ENCODE measurements at places on chromosomes 7 and 10.

- DNase-seq = no peak
These were observed 208.4 kb downstream of the FANK1 start for GRCh38 chr10:126104767-126105166.

DNA sequence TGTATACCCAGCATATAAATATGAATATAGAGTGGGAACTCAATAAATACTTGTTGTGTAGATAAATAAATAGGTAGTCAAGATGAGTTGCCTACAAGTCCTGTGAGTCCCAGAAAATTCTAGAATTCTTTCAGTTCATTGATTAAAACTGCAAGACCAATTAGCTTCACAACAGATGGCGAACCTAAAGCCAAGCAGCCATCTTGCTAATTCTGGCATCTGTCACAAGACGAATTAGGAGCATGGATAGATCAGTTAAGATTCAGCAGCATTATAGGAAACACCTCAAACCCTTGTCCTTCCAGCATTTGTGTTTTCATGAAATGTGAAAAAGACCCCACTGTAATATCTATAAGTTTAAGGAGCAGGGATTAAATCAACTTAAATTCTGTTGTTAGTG lies 552.7 kb downstream of the MAGI2 start:
- DNase-seq = no peak

DNA sequence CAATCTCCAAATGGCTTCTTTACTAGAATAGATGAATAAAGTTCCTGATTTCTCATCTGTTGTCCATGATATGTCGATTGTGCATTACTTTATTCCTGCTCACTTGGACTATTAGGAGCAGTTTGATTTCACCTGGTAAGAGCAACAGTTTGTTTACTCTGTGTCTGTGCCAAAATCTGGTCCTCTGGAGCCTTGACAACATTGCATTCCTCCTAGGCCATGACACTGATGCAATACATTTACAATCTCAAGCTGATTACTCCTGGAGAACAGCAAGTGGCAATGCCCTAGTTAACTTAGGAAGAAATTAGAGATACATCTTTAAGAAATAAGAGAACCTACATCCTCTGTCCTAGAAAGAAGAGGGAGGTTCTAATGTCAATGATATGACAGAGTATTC lies 71.8 kb downstream of the SGCE start:
- DNase-seq = no peak

DNA sequence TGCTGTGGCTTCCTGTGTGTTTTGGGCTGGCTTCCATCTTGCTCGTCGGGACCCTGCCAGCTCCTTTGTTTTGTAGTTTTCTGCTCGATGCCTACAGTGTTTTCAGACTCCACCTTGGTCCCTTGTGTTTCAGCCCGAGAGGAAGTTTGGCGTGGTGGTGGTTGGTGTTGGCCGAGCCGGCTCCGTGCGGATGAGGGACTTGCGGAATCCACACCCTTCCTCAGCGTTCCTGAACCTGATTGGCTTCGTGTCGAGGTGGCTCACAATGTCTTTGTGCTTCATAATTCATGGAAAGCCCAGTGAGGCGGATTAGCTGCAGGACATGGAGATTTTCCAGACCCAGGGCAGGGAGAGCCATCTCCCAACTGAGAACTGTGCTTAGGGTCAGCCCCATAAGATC lies 29.3 kb downstream of the BLVRA start:
- DNase-seq = no peak

DNA sequence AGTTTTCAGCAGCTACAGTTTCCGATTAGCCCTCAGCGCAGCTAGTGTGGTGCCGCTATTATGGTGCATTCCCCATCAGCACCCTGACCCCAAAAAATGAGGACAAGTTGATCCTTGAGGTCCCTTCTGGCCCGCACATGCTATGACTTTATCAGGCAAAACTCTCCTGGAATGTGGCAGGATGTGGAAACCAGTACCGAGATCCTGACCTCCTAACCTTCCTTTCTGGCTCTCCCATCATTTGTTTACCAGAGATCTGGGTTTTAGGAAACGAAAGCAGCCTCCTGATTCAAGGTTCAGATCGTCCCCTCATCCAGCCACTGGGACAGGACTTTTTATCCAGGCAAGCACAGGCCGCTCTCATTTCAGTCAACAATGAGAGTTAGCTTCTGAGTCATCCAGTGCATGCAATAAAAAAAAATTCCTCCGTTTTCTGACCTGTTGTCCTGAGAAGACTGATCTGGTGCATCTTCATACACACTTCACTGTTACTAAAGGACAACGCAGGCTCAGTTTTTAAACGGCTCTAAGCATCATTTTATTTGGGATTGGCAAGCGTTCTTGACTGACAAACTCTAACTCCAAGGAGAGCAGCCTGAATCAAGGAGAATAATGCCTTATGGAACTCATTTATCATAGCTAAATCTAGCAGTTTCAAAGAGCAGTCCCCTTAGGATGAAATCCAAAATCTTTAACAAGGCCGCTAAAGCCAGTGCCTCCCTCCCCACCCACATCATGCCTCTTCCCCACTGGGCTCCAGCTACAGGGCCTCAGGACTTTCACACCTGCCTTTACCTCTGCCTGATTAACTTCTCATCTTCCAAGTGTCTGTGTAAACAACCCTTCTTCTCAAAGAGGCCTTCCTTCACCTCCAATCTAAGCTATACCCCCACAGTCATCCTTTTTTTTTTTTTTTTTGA lies 17.1 kb downstream of the PDLIM1 start:
- DNase-seq = no peak

DNA sequence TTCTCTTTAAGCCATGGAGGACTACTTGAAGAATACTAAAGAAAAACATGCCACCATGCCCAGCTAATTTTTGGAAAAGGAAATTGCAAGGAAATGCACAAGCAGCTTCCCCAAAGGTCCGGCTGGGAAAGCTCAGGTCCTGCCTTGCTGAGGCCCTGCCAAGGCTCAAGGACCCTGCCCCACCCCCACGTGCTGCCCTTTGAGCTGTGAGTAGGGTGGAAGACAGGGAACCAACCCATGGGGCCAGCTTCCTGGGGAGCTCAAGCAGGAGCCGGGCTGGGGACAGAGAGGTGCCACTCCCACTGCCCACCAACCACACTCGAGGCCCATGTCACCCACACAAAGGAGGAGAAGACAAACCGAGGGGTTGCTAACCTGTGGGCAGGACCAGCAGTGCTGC lies 78.2 kb downstream of the SLIT1 start:
- DNase-seq = no peak

GRCh38 chr7:2937701-2938513 lies 93.8 kb upstream of the GNA12 start:
- DNase-seq = no peak

DNA sequence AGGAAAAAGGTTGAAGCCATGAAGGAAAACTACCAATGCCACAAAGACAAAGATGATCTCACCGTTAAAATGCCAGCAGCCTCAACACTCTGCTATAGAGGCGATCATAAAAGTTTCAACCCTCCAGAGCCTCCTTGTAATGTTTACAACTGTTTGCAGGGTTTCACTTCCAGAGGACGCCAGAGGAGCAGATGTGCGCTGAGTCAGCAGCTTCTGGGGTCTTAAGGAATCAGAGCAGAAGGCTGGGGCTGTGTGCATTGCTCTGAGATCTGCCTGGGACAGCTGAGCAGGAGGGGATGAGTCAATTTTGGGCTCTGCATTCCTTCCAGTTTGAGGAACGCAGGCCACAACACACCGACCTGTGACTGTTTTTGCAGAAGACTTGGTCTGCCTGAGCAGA lies 98.3 kb downstream of the TMEM130 start:
- no peak for DNase-seq

DNA sequence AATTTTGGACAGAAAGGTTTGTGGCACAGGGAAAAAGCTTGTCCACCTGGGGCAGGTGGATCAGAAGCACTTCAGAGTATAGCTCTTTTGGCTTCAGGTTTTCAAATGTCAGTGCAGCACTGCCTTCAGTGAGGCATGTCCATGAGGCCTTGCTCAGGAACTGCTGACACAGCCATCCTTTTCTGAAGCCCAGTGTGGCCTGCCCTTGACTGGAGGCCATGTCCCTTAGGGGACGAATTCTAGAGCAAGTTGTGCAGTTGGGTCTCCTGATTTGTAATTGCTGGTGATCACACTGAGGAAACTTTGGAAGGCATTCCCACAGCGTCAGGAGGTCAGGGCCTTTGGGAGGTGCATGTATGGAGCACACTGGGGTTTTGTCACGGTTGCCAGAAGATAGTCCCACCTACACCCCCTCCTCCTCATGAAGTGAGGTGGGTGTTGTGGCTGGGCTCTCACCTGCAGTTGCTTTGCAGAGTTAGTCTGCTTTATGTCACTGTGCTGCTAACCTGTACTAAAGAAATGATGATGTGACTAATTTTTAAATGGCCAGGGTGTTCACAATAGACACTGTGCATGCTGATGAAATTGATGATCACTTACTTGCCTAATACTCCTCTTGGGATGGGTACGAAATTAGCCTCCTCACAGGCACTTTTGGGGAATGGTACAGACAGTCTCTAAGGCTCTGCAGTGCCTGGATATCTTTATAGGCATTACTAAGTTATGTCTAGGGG lies 41.7 kb downstream of the OGDH start:
- no peak for DNase-seq

DNA sequence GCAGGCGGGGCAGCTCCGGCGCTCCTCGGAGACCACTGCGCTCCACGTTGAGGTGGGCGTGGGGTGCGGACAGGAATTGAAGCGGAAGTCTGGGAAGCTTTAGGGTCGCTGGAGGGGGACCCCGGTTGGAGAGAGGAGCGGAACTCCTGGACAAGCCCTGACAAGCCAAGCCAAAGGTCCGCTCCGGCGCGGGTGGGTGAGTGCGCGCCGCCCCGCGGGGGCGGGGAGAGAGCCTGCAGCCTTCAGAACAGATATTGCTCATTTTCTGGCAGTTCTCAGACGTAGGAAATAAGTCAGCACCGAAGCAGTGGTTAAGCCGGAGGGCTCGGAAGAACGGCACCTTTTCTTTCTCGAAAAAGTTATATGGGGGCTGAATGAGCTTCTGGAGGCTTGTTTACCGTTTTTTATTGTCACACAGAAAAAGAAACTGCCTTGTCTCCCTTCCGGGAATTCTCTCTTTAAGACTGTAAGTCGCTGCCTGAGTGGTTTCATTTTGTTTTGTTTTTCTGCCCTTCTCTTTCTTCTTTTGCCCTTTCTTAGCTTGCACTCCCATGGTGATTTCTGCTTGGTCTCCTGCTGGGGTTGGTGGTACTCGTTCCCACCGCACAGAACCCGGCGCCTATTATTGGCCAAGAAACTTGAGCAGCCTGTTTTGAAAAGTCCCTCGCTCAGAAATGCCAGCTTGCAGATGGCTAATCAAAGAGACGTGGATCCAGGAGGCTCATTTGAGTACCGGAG lies 732 bp downstream of the FAS start:
- DNase-seq = no peak

- no peak for DNase-seq
These were observed 95.8 kb downstream of the CACNA2D1 start for GRCh38 chr7:82347808-82348207.

- DNase-seq = no peak
These were observed 40.6 kb upstream of the FAM3C start for GRCh38 chr7:121436688-121437087.

DNA sequence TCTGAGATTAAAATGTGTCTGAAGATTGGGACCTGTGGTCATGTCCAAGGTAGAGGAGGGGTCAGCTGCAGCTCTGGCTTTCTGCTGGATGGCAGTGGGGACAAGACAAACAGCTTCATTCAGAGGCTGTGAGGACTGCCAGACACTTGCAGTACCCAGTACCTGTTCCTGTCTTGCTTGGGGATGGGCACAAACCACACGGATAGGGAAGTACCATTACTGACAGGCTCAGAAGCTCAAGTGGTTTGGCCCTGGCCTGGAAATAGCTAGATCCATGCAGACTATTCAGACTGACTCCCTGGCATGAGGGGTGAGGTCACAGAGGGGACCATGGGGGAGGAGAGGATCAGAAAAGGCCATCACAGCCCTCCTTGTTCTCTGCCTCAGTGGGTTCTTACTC lies 56.0 kb upstream of the COMTD1 start:
- no peak for DNase-seq

DNA sequence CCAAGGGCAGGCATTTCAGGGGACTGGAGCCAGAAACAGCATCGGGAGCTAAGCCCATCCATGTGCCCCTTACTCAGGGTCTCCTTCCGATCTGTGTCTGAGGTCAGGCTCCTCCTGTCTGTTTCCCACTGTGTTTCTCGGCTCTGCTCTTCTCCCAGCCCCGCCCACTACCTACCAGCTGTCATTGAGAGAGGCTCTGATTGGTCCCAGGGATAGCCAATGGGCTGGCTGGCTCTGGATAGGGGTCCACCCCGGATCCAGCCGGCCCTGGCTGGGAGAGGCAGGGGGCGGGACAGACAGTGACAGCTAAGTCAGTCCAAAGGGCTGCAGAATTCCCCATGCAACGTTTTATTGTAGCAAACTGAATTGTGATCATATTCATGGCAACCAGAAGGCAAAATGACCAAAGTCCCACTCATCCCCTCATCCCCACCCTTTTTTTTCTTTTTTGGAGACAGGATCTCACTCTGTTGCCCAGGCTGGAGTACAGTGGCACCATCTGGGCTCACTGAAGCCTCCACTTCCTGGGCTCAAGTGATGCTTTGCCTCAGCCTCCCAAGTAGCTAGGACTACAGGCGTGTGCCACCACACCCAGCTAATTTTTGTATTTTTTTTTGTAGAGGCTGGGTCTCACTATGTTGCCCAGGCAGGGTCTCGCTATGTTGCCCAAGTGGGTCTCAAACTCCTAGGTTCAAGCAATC lies 76.3 kb downstream of the CLIP2 start:
- no peak for DNase-seq

GRCh38 chr7:18508443-18509427 lies 13.2 kb downstream of the HDAC9 start:
- DNase-seq = no peak

DNA sequence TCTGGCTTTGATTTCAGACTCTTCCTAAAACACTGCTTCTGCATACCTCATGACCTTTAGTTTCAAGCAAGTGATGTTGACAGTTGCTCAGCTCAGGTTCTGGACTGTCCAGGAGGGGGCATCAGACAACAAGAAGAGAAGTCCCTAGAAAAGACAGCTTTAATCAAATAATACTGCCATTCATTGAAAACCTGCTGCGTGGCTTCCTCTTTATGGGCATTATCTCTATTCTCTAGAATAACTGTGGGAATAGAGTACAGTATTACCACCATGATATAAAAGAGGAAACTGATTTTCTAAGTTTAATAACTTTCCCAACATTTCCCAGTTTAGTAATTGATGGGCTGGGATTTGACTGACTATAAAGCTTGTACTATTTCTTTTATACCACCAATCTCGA lies 170.4 kb downstream of the SNX13 start:
- no peak for DNase-seq

GRCh38 chr10:126904516-126904817 lies 761 bp upstream of the DOCK1 start:
- DNase-seq = no peak

Measured in esophagus squamous epithelium (tissue), 5 donors.